ENCODE measurements at places on chromosomes 5 and 9. TPM values are rescaled to one million over a fixed set of nuclear protein-coding genes. Genes with fewer than 3 reads are reported as not detected.
A peak's percentile ranks its signal among the peaks of the same experiment; 100 is the strongest.

DNA sequence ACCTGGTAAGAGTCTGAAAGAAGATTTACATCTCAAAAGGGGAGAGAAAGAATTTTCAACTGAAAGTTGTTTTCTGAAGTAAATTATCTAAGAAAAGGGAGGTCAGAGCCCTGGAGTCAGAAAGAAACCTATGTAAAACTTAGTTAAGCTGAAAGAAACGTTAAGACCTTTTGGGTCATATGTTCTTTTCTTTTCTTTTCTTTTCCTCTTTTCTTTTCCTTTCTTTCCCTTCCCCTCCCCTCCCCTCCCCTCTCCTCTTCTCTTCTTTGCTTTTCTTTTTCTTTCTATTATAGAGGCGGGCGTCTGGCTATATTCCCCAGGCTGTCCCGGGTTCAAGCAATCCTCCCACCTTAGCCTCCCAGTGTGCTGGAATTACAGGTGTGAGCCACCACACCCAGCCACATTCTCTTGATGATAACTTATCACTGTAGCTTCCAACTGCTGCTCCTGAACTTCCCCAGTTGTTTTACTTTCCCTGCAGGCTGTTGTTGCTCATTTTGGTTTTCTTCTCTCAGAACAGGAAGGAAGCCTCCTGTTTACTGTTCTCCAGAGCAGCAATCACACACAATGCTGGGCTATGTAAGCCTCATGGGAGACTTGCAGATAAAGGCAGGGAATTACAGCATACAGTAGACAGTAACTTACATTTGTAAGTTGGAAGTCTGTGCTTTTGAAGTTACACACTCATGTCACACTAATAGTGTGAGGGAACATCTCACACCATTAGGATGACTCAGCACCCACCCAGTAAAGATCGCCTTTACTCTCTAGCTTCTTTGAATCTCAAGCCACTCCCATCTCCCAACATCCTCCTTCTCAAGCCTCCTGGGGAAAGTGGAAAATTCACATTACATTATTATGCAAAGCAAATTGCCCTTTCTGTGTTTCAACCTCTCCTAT is 2216.6 kb upstream of the WWC1 start:
- DNase-seq: no peak

The EGFLAM gene
- total RNA-seq: not detected

GRCh38 chr9:134734270-134734669 is 92.7 kb downstream of the COL5A1 start:
- peak; percentile 27 for DNase-seq

- no peak for DNase-seq
Measured at GRCh38 chr5:124650147-124650561, 96.3 kb downstream of the ZNF608 start.

- DNase-seq: no peak
Measured at GRCh38 chr9:128787659-128788058, 606 bp downstream of the TBC1D13 start.

GRCh38 chr5:96969366-96969765 is 33.5 kb downstream of the LNPEP start:
- no peak for DNase-seq

DNA sequence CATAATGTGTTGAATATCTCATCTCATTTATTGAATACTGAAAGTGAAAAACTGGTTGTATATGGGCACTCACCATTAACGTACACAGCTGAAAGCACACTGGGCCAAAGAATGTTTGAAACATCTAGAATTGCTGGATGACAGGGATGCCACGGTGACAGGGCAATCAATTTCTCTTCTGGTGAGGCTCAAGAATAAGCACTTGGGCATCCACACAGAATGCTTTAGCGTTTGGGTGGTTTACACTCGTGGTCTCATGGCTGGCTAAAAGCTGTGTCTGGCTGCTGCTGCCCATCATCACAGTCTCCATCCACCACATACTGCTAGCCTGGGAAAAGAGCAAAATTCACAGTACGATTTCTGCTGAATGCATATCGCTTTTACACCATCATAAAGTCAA is 30.7 kb upstream of the IL31RA start:
- no peak for DNase-seq

DNA sequence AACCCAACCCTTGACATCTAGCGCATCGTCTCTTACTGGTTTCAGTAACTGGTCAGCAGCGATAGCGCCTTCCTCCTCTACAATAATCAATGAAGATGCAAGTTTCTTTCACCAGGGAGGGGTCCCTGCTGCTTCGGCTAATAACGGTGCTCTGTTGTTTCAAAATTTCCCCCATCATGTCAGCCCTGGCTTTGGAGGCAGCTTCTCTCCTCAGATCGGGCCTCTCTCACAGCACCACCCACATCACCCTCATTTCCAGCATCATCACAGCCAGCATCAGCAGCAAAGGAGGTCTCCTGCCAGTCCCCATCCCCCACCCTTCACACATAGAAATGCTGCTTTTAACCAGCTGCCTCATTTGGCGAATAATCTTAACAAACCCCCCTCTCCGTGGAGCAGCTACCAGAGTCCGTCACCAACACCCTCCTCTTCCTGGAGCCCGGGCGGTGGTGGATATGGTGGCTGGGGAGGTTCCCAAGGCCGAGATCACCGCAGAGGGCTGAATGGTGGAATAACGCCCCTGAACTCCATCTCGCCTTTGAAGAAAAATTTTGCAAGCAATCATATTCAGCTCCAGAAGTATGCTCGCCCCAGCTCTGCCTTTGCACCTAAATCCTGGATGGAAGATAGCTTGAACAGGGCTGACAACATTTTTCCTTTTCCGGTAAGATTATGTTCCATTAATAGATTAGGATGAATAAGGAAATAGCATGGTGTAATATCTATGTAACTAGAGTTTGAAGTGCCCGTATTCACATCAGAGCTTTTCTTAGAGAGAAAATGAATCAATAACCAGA is 2.2 kb downstream of the CPEB4 start:
- DNase-seq: no peak

The CACNA1B gene
- total RNA-seq: 0.04 TPM

GRCh38 chr5:139747583-139748504 is 47.8 kb upstream of the PSD2 start:
- DNase-seq: no peak

The MARCOL gene
- total RNA-seq: not detected

The CERCAM gene
- 4.2 TPM for total RNA-seq

GRCh38 chr5:61279725-61280124 is 52.3 kb upstream of the ZSWIM6 start:
- DNase-seq: no peak

GRCh38 chr5:39448506-39449128 is 23.8 kb upstream of the DAB2 start:
- DNase-seq: no peak

- DNase-seq: no peak
Measured at GRCh38 chr9:5013374-5013773, 28.3 kb downstream of the JAK2 start.

- no peak for DNase-seq
Measured at GRCh38 chr5:81718300-81718699, 32.6 kb downstream of the SSBP2 start.

DNA sequence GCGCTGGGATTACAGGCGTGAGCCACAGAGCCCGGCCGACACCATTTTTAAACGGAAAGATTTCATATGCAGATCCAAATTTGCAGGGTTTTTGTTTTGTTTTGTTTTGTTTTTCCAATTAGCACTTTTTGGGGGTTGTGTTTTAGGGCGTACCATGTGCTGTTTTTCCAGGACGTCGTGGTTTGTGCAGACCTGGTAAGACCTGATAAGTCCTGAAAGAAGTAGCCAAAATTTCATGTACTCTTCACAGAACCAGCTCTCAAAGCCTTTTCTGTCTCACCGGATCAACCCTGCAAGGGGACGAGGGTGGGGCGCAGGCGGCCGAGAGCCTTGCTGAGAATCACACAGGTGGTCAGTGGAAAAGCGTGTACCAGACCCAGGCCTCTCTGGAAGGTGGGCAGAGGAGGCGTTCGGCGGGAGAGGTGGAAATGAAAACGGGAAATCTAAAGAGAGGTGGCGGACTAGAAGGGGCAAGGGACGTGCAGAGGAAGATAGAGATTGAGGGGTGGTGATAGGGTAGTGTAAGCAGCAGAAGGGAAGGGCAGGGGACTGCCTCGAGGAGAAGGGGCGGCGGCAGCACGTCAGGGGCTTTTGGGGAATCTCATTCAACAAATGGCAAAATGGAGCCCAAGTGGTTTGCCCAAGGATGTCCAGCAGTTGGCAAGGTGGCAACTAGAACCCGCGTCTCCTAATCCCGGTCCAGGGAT is 1.1 kb upstream of the FAF2 start:
- DNase-seq: no peak

DNA sequence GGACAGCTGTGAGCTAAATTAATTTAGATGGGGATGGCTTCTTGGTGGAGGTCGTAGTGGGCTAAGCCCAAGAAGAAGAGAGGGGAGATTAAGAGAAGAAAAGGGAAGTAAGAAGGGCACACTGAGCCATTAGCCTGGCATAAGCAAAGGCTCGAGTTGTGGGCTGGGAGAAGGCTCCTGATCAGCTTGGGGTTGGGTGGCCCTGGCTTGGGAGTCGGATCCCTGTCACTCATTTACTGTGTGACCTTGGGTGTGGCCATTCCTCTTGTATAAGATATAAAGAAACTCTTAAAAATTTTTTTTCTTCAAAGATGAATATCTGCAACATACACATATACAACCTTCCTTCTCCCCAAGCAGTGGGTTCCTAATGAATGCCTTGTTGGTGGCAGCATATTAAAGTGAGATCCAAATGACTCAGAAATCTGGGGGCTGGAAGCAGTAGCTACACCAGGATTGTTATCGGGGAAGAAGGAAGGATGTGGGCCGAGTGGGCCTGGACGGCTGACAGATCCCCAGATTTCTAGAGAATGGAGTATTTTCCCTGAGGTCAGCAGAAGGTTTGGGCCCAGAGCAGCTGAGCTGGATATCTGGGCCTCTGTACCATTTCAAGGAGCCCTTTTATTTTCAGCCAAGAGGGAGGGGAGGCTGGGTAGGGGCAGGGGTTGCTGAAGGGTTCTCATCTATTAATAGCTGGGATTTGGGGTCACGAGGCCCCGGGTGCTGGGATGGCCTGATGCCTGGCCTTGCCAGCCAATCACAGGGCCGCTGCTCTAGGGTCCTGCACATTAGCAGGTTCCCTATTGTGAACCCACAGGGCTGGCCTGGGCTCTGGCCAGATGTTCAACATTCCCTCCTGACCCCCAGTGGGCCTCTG is 52.1 kb downstream of the PPARGC1B start:
- no peak for DNase-seq

GRCh38 chr9:36328798-36329411 is 70.7 kb upstream of the GNE start:
- peak; percentile 70 for DNase-seq

- no peak for DNase-seq
Measured at GRCh38 chr5:145574889-145575573, 260.1 kb downstream of the PRELID2 start.

GRCh38 chr5:109898269-109899162 is 208.8 kb downstream of the MAN2A1 start:
- DNase-seq: no peak

GRCh38 chr5:176533390-176533789 is 3.8 kb downstream of the RNF44 start:
- no peak for DNase-seq

DNA sequence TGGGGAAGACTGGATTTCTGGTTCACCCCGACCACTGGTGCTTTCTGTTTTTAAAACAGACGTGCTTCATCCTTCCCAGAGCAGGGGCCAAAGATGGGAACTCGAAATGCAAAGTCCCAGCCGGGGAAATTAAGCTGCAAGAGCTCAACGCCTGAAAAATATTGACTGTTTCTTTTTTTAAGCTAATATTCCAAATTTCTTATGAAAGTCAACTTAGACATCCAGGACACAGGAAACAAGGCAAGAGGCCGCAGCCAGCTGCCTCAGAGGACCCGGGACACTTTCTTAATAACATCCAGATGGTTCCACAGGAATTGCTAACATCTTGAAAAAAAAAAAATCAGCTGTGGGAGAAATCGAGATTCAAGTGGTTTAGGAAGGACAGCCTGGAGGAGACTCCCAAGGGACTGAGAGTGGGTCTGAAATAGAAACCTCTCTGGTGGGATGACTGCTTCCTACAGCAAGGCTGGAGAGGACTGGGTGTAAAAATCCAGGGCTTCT is 144.9 kb downstream of the FGF1 start:
- DNase-seq: no peak

The SPINK6 gene
- total RNA-seq: not detected

DNA sequence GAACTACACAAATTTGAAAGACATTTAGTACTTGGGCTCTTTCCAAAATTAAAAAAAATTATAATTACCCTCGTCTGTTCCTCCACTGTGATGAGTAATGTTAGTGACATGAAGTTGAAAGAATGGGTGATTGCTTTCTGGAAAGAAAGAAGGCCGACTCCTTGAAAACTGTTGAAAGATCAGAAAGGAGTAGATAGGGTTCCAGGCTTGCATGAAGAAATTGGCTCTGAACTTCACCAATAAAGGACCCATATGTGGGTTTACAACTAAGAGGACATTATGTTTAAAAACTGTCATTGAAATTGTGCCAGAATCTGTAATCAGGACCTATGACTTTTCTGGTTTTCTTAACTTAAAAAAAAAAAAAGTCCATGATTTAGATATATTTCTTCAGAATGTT is 20.7 kb upstream of the MOCS2 start:
- no peak for DNase-seq

The FUBP3 gene
- 42.7 TPM for total RNA-seq

The SLC28A3 gene
- total RNA-seq: not detected

DNA sequence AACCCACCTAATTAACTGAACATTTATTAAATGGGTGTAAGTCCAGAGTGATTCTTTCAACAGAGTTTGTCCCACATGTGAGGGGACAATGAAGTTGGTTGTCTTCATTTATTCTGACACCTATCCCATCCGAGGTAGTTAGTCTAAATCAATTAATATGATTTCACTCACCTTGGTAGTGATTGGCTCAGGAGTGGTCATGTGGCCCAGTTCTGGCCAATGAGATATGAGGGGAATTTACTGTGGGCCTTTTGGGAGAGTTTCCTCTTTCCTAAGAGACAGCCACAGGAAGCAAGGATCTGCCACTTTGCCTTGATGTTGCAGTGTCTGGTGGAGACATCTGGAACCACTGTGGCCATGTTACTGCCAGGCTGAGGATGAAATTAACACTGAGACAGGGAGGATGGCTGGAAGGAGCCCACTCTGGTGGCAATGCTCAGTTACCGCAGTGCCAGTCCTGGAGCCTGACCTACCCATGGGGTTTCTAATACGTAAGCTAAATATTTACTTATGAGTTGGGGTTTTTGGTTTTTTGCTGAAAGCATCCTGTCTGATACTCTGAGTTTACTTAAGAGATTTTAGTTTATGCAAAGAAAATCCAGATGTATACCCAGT is 118.6 kb downstream of the FGF18 start:
- DNase-seq: no peak

The GMCL2 gene
- not detected for total RNA-seq

- no peak for DNase-seq
Measured at GRCh38 chr9:117644932-117645636, 59.1 kb upstream of the TLR4 start.

The SV2C gene
- total RNA-seq: not detected

- DNase-seq: peak; percentile 84
Measured at GRCh38 chr5:177588413-177588909, 3.5 kb upstream of the TMED9 start.

GRCh38 chr9:29773676-29774075 is 2200.4 kb upstream of the C9orf72 start:
- no peak for DNase-seq

GRCh38 chr9:119050281-119050680 is 319.0 kb downstream of the BRINP1 start:
- DNase-seq: no peak

The PPP3R2 gene
- total RNA-seq: not detected
